Neuronal stem cell (in vitro differentiated cells): ENCODE measurements at places on chromosomes 13 and 19.
A peak's percentile ranks its signal among the peaks of the same experiment; 100 is the strongest.

DNA sequence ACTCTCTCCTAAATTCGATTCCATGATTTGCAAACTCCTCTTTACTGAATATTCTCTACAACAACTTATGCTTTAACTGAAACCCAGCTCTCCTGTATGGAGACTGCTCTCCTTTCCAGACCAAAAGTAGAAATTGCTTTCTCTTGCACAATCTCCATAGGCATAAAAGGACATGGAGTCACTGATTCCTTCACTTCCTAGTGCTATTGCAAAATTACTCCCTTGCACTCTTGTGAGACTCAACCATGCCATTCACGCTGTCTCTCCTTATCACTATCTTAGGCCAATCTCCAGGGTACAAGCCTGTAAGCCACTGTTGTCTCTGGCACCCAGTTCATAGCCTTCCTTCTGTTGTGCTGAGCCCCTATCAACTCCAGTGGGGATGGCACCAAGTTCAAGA is 30.6 kb downstream of the SERPINE3 start:
- no peak for DNase-seq

- DNase-seq = no peak
Measured at GRCh38 chr19:38421856-38422255, 4.2 kb downstream of the RASGRP4 start.

GRCh38 chr19:17942582-17943273 is 9.9 kb downstream of the CCDC124 start:
- no peak for DNase-seq

DNA sequence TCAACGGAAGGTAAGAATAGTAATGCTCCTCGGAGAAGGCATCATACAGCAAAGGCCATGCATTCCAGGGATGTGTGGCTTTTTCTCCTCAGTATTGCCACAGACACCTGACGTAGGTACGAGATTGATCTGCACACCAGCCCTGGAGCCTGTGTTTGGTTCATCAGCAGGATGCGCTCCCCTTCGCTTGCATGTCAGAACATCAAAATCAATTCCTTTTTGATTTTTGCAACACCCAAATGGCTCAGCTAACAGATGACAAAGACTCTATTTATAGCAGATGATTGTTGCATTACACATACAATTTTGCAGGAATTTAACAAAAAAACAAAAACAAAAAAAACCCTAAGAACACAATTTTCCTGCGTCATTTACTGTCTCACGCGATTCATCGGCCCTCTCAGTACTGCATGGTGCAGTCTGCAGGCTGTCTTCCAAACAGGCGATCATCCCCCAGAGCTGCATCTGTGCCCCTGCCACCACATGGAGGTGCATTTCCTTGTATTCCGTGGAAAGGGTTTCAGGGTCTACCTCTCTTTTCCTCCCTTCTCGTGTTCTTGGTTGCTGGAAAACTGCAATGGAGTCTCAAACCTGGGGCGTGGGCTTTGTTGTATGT is 207.3 kb downstream of the TEX29 start:
- no peak for DNase-seq

- no peak for DNase-seq
Measured at GRCh38 chr13:102038787-102039186, 363.1 kb downstream of the FGF14 start.

DNA sequence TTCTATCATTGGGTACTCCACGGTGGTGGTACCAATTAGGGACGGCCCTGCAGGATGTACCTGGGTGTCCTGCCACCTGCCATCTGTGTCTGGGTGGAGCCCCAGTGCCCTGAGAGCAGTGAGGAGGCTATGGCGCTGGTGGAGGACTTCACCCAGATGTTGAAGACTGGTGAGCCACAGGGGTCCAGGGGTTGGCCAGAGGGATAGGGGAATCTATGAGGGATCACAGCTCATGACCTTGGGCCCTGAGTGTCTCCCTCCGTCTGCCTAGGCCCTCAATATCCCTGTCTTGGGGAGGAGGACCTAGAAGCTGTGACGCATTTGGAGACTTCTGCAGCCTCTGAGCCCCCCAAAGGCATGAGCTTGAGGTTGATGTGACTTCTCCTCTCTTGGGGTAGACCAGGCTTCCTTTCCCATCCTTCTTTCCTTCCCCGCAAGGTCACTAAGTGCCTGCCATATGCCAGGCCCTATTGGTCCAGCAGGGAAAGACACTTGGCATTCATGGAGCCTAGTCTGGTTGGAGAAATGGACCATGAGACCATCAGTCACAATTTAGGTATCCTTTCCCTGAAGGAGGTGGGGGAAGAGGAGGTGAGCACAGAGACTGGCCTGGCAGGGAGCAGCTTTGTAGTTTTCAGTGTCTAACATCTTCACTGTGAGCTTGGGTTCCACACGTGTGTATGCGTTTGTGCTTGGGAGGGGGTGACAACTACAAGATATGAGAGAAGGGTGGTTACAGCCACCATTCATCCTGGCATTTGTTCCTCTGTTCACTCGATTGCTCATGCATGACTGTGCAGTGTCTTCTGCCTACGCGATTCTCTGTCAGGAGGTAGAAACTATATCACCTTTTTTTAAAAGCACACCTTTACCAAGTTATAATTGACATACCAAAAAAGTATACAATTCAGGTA is 5.1 kb upstream of the MZF1 start:
- no peak for DNase-seq

DNA sequence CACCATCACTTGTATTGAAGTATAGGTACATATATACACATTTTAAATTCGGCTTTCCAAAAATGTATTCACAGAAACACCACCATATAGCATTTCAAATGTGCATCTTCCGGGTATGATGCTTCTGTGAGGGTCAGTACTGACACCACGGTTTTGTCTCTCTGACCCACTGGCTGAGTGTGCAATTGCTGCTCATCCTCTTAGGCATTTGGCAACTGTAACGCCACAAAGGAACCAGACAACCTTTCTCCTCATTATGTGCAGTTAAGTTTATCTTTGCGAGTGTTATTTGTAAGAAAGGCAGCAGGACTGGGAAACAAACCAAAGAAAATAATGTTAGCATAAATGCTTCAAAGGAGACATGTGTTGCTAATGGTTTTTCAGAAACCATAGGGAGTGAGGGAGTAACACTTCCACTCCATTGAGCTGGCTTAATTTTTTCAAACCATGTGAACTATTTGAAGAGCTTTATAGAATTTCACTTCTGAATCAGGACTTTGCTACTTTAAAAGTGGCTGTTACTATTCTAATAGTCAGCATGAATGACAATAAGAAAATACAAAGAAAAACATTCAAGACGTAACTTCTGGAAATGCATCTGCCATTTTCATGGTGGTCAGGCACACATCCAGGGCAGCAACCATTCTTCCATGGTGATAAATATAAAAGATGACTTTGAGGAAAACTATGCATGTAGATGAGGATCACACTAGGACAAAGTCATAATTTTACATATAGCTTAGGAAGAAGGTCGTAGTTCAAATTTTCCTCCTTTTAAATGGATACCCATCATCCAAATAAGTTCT is 423.3 kb downstream of the MZT1 start:
- no peak for DNase-seq

DNA sequence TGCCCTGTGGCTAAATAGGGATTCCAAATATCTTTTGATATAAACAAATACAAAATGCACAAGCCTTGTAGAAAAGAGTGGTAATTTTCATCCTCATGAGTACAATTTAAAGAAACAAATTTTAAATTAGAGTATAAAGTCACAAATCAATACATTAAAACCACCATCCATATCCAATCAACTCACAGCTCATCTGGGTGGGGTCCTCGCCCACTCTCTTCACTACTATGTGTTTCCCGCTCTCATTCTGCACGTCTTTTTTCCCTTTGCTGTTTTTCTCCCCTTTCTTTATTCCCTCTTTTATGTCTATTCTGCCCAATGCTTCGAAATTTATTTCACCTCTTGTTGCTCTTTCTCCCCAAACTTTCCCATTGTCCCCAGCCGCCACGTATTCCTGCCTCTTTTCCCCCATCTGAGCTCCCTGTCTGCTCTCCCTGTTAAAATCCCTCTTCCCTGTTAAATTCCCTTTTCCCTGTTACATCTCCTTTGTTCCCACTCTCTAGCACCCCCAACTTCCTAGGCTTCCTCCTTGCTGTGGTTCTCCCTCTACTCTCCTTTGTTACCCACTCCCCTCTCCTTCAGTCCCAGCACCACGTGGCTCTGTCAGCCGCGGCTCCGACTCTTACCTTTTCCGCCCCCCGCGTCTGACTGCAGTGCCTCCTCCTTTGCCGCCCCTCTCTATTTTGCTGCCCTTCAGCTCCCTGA is 1.3 kb downstream of the ZNF616 start:
- no peak for DNase-seq

DNA sequence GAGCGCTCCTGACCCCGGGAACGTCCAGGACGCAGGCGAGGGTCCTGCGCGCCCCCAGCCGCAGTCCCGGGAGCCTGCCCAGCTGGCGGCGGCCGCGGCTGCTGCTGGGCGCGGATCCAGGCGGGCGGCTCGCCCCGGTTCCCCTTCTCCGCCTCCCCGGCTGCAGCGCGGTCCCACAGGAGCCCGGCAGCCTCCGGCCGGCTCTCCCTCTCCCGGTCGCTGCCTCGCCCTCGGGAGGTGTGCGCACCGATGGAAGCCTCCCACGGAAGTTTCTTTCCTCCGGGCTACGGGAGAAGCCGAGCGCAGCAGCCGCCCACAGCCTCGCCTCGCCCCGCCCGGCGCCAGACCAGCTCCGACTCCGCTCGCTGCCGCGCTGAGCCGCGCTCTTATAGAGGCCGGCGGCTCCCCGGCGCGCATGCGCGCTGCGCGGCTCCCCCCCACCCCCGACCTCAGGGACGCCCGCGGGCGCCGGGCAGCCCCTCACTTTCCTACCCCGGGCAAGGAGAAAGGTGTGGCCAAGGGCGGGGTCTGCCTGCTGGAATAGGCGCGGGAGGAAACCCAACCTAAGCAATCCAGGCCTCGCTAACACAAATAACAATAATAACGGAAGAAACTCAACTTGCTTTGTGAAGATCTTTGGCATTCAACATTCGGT is at the start of gene SHISA2:
Gene SHISA2 (minus strand): TSS at position 360 of the 655 bp plus-strand sequence. CDS start 1,041 bp downstream, outside the sequence.
- DNase-seq = peak; percentile 82
